CD4-positive, alpha-beta T cell treated with Interleukin-15 for 4 hours (primary cell): ENCODE measurements at places on chromosomes 3 and 15.

GRCh38 chr15:95812491-95812890, 518.0 kb upstream of the NR2F2 start:
- DNase-seq, result no peak

GRCh38 chr3:123651449-123652341, 66.8 kb upstream of the HACD2 start:
- no peak for DNase-seq

DNA sequence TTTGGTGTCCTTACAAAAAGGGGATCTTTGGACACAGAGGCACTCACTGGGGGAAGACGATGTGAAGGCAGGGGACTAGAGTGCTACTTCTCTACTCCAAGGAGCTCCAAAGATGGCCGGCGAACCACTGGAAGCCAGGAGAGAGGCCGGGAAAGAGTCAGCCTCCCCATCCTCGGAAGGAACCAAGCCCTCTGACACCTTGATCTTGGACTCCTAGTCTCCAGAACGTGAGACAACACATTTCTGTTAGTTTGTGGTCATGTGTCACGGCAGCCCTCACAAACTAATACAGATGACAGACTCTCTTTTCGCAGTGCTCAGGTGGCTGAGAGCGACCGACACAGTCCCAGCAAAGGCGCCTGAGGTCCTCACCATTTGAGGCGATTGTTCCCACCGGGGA, 24.4 kb upstream of the ATP2B2 start:
- no peak for DNase-seq

- DNase-seq, result no peak
Observed at GRCh38 chr15:62999923-63000561, 42.5 kb upstream of the TPM1 start.

- DNase-seq, result no peak
Observed at GRCh38 chr15:84975871-84976351, 5.7 kb upstream of the PDE8A start.

- DNase-seq, result no peak
Observed at GRCh38 chr15:67839499-67839928, 331 bp downstream of the RNU6-1 start.

GRCh38 chr3:100480081-100480480, 12.3 kb upstream of the TMEM45A start:
- DNase-seq, result no peak
